ENCODE measurements at places on chromosomes 5 and 9.

- DNase-seq, result no peak
Observed at GRCh38 chr9:132441404-132441803, 31.4 kb downstream of the CFAP77 start.

- no peak for DNase-seq
Observed at GRCh38 chr5:8628521-8628920, 759.6 kb downstream of the MTRR start.

DNA sequence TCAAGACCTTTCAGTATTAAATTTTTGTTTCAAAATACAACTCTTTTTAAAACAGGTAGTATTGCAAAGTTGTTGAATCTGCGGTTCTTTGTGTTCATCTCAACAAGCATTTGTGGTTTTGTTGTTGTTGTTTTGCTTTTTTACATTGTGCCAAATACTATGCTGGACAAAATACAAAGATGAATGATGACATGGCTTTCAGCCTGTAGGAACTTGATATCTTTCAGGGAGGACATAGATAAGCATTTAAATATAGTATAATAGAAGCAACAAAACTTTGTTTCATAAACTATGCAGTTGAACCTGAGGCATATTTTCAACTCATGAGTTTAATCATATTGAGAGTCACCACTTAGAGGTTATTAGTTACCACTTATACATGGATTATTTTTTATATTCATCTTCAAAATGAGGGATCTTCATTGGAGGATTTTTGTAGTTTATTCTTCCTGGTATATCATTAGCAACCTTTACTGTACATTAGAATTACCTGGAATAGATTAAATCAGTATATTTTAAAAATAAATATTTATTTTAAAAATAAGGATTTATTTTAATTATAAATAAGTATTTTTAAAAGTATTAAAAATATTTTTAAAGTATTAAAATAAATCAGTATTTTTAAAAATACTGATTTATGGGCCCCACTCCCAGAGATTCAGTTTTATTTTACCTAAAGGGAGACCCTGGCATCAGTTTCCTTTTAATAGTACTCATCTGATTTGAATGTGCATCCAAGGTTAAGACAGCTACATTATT lies 42.9 kb downstream of the KIF2A start:
- DNase-seq, result no peak

- no peak for DNase-seq
Observed at GRCh38 chr9:132669319-132669697, 475 bp downstream of the DDX31 start.

DNA sequence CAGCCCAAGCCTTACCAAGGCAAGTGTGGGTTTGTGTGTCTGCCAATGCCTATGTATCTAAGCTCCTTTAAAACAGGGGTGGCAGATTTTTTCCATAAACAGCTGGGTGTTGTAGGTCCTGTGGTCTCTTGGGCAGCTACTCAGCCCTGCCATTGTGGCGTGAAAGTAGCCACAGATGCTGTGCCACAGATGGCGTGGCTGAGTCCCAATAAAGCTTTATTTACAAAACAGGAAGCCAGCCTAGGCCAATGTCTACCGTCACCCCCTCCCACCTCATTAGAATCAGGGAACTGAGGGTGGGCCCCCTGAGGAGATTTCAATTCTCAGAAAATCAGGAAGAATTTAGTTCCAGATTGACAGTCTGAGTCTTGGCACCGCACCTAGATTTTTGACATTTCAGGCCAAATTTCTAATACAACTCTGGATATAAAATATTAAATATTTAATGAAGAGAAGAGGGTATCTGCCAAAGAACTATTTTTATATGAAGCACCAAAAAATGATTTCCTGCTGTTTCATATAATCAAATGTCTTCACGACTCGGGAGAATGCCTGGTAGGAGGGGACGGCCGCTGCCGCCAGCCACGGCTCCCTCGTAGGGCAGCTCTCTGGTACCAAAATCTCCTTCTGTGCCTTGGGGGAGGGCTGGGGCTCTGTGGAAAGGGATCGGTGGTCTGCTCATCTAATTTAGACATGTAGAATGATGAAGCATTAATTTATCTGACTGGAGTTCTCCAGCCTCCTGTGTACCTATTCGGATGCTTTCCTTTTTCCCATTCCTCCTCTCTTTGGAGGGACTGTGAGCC lies 420.9 kb downstream of the IRX2 start:
- no peak for DNase-seq

Data from right lobe of liver (tissue), 6 donors.